ENCODE measurements at places on chromosomes 16 and 17.
A peak's percentile ranks its signal among the peaks of the same experiment; 100 is the strongest.

DNA sequence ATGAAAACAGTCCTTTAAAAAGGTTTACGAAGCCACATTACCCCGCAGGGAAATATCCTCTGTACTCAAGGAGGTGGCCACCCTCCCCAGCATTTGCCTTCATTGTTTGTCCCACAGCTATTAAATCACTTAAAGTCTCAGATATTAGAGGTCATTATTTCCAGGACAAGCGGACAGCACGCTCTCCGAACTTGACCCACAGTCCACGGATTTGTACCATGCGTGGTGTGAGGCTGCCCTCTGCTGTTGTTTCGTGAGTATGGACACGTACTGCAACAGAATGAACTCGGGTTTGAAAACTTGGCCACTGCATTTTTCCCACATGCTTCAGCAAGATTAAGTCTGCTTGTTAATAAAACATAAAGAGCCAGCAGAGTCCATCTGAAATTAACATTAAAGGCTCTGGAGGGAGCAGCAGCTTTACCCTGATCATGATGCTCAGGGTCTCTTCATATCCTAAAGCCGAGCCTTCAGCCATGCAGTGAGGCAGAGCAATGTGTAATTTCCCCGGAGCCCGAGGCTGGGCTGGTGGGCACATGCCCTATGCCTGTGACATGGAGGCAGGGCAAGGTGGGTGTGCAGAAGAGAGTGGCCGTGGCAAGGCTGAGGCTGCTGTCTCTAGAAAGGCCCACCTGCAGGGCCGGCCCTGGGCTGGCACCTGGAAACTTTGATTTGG, 19.7 kb downstream of the MEAK7 start:
- peak; percentile 54 for DNase-seq

DNA sequence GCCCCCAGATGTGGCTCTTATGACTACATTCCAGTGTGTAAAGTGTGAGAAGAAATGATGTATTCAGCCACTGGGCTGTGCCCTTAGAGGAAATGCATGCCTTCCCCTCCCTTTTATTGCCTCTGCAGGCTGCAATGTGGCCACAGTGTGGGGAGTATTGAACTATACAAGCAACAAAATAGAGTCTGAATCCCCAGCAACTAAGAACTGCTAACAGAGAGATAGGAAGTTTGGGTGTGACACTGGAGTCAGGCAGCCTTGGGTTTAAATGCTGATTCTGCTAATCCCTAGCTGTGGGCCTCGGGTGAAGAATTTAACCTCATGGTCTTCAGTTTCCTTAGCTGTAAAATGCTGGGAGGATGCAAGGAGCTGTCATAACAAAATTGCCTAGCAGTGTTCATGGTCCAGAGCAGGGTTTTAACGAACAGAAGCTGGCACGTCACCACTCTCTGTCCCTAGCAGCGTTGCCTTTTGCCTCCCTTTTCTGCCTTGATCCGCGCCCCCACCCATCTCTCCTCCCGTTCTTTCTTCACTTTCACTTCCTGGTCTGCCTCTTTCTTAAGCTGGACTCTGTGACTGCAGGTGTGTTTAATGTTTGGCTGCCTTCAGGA, 50.3 kb downstream of the KPNA2 start:
- peak; percentile 53 for DNase-seq

DNA sequence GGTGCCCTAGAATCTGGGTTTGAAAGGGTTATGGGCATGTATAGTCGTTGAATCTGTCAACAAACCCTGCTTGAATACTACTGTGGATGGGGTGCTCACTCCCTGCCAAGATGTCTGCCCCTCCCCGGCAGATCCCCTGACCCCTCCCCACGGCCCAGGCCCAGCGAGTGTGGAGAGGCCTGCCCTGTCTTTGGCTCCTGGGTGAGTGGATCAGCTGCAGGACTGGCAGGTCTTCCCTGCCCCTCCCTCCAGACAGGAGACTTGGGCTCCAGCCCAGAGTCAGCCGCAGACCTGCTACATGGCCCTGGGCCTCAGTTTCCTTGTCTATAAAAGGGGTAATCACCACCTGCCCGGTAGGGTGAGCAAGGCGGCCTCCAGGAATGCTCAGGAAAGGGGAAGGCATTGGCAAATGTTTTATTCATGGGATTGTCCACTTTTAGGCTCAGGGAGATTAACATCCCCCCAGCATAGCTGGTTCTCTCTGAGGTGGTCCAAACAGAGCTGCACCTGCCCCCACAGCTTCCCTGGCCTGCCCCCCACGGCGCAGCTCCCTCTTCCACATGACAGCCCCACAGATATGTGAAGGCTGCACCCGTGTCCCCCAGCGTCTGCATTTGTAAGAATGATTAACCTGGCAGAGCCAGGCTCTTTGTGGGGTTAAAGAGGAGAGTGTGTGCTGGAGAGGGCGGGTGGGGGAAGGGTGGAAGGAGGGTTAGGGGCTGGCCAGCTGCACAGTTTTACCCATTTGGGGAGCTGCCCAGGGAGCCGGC, 18.5 kb upstream of the SPNS2 start:
- DNase-seq = no peak

- DNase-seq = no peak
Measured at GRCh38 chr16:64406770-64407181, 715.1 kb downstream of the CDH11 start.

DNA sequence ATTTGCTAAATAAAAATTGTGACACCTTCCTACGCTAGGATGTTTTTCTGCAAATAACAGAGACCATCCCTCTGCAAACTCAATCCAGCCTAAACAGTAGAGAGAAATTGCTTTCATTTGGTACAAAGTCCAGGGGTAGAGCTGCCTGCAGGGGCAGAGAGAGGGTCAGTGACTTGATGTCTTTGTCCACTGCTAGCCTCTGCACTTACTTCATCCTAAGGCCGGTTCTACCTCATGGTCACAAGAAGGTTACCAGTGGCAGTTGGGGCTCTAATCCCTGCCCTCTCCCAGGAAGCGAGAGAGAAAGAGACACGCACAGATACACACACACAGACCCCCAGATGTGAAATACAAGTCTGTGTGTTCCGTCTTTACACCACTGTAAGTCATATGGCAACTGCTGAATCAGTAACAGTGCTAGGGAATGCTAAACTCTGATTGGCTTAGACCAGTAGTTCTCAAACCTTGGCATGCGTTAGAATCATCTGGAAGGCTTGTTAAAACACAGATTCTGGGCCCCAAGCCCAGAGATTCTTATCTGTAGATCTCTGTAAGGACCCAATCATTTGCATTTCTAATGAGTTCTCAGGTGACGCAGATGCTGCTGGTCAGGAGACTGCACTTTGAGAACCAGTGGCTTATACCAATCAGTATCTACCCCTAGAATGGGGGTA, 13.1 kb upstream of the LPCAT2 start:
- no peak for DNase-seq

DNA sequence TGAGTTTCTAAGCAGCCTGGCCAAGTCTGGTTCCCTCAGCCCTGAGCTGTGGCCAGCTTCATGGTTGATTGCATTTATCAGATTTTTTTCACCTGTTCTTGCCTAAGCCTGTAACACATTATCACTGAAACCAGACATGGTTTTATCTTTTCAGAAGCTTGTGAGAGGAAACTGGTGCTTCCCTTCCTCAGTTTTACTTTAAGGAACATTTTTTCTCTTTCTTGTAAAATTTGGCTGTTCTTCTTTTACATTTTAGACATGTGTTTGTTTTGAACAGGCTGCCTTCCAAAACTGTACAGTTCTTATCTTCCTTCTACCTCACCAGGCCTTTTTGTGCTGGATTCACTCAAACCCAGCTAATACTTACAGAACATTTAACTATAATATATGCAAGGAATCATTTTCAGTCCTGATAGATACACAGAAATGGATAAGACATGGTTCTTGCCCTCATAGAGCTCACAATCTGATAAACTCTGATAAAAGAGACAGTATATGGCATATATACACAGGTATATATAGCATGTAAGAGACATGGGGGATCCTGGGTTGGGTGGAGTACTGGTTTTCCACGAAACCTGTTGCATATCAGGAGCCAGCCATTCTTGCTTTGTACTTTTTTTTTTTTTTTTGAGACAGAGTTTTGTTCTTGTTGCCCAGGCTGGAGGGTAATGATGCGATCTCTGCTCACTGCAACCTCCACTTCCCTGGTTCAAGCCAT, 44.5 kb downstream of the ZNRF1 start:
- DNase-seq = no peak

GRCh38 chr17:15180121-15180561, 85.0 kb downstream of the PMP22 start:
- no peak for DNase-seq

DNA sequence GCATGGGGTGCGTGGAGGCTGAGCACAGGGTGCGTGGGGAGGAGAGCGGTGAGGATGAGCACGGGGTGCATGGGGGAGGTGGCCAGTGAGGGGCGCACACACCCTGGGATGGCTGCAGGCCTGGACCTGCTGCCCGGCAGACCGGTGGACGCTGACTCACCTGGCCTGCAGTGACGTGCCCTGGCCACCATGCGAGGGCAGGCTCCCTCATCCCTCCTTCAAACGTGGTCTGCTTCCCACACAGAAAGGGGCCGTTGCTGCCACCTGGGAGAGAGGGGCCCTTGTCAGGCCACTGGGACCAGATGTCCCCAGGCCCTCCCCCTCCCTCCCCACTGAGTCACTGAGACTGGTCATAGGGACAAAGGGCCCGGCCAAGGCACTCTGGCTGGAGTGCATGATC, 20.1 kb upstream of the APRT start:
- no peak for DNase-seq

DNA sequence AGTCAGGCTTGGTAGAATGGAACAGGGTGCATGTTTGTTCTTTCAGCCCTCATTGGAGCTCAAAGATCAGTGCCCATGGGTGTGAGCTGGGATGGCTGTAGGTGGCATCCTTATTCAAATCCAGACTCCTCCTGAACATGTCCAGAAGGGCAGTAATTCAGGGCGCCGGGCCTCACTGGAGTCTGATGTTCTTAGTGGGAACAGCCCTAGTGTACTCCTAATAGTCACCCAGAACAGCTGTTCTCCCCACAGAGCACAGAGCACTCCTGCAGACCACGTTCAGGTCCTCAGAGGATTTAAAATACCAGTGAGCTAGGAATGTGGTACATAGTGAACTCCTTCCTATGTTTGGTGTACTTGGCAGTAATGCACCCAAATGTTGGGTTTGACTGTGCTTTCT, 96.2 kb downstream of the BANP start:
- no peak for DNase-seq

- no peak for DNase-seq
Measured at GRCh38 chr17:28912281-28912937, 9.5 kb upstream of the DHRS13 start.

DNA sequence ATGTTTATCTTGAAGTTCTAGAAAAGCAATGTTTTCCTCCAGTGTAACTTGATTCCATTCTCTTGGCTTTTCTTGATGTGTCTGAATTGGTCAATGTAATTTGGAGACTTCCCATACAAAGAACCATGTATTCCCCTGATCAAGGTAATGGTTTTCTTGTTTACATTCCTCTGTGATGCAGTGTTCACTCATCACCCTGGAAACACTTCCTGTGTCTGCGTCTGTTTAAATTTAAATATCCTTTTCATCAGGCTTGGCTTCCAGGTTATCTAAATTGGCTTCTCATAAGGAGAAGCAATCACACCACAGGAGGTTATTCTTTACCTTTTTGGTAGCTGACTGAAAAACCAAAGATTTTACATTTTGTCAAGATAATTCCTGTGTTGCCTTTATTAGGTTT, 237.3 kb upstream of the WSCD1 start:
- DNase-seq = no peak

DNA sequence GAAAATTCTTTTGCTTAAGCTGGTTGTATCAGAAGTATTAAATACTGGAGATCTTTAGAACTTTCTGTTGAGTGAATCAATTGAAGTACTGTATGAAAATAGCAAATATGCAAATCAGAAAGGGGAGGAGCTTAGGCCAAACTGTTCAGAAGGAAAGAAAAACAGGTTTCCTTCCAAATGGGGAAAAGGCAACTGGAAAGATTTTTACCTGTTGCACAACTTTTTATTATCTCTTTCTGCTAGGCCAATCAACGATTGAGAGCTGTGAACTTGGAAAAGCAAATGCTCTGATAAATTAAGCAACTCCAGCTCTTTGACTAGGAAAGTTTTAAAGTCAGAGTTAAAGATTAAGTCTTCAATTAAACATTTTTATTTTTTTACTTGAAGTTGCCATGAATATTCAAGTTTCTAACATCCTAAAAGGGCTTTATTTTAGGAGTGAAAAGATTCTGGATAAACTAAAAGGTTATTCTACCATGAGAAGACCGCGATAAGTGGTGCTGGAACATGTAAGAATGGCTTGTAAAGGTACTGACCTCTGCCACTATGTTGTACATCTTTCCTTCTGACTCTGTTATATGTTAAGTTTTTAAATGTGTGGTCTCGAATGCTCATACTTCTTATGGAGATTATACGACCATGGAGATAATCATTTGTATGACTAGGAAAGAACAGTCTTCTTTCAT, 16.5 kb downstream of the DCUN1D3 start:
- no peak for DNase-seq

GRCh38 chr17:63479495-63480184, 2.8 kb downstream of the ACE start:
- no peak for DNase-seq

GRCh38 chr17:75288359-75288758, 874 bp downstream of the SLC25A19 start:
- DNase-seq = no peak

- DNase-seq = no peak
Measured at GRCh38 chr17:2841606-2842005, 45.4 kb downstream of the RAP1GAP2 start.
